ENCODE measurements at places on chromosomes 3 and 15.
A peak's percentile ranks its signal among the peaks of the same experiment; 100 is the strongest.

DNA sequence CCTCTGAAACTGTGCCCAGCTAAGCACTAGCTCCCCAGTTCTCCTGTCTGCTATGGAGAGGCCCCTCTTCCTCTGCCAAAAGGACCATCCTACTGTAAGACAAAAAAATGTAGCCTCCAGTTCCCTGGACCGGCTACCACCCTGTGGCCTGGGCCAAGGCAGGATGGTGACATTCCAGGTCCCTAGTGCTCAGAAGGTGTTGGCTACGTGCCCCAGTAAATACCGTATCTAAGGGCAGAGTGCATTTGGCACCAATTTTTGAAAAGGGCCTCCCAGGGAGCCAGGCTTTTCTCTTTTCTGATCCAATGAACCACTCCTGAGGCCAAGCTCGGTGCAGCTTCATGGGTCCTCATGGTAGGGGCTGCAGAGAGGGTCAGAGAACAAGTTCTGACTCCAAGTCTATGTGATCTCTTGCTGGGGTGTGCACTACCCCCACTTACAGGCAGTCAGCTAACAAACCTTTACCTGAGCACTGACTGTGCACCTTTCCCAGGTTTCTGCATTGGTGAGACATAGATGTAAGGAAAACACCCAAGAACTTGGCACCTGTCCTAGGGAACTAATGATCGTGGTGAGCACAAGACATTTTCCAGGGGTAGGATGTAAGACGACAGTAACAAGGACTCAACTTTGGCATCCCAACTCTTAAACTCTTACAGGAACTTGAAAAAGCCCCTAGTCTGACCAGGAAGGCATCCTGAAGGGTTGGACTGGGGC lies 32.6 kb downstream of the TLE3 start:
- no peak for DNase-seq

DNA sequence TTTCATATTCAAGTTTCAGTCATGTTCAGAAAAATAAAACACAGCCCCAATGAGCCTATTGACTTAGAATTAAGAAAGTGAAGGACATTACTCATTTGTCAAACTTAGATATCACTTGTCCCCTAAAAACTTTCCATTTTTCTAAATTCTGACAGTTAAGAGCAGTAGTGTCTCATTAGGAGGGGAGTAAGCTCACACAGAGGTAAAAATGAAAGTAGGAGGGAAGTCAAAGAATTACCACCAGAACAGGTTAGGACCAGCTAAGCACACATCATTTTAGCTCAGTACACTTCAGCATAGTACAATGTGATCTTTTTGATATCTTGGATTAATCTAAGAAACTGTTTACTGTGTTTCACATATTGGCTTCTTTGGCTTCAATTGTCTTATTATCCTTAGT lies 64.3 kb downstream of the OSTN start:
- DNase-seq: no peak

- peak; percentile 82 for DNase-seq
Observed at GRCh38 chr3:56795097-56795828, 6.5 kb downstream of the ARHGEF3 start.

GRCh38 chr15:68699124-68699880 lies 120.5 kb downstream of the CORO2B start:
- no peak for DNase-seq

- DNase-seq: no peak
Observed at GRCh38 chr3:19711160-19711782, 222.7 kb downstream of the EFHB start.

GRCh38 chr15:25469377-25469776 lies 30.6 kb upstream of the UBE3A start:
- peak; percentile 44 for DNase-seq

GRCh38 chr3:52522651-52523251 lies 10.9 kb downstream of the NT5DC2 start:
- no peak for DNase-seq

DNA sequence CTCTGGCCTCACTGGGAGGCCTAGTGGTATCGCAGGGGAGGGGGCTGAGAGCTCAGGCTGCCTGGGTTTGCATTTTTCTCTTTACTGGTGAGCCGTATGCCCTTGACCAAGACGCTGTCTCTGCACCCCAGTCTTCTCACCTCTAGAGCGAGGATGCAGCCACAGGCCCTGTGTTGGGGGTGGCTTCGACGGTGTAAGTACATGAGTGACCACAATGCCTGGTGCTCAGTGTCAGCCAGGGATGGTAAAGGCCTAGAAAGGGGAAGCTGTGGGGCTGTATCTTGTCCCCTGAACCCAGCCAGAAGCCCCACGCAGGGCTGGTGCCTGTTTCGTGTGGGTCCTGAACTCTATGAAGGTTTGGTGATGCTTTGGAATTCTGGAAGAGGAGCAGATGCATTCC lies 19.8 kb downstream of the SYNM start:
- no peak for DNase-seq

- DNase-seq: peak; percentile 55
Observed at GRCh38 chr3:171459137-171459941, 866 bp downstream of the TNIK start.

DNA sequence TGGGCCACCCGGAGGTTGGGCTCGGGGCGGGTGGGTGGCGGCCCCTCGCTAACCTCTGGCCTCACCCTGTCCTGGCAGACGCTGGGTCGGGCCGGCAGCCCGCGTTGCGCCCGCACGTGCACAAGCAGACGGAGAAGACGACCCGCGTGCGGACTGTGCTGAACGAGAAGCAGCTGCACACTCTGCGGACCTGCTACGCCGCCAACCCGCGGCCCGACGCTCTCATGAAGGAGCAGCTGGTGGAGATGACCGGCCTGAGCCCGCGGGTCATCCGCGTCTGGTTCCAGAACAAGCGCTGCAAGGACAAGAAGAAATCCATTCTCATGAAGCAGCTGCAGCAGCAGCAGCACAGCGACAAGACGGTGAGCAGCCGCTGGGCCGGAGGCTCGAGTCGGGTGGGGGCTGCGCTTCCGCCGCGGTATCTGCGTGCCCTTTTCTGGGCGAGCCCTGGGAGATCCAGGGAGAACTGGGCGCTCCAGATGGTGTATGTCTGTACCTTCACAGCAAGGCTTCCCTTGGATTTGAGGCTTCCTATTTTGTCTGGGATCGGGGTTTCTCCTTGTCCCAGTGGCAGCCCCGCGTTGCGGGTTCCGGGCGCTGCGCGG lies 3.7 kb downstream of the ISL2 start:
- no peak for DNase-seq

DNA sequence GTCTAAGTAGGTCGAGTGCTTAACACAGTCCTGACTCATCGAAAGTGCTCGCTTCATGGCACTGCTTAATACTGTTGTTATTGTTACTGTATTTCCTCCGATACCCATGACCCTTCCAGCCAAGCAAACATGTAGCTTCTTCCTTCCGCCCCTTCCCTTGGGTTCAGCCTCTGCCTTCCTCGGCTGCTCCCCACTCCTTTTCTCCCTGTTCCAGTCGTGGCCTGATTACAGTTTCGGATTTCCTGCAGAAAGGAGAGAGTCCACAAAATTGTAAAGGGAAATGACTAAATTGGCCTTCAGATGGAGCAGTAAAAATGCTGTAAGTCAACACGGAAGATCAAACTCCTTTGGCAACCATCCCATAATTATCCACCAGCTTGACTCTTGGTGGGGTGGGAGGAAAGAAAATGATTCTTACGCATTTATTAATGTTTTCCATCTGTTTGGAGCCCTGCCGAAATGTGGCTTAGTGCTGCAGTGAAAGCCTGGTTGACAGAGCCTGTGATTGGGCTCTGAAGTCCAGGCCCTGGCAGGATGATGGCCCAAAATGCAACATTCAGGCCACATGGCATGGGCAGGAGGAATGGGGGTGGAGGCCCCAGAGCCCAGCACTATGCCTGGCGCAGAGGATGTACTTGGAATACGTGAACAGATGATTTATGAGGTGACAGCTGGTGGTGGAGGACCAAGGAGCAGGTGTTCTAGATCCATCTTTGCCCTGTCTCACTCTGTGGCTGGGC lies 37.6 kb downstream of the FAM3D start:
- peak; percentile 95 for DNase-seq

- DNase-seq: no peak
Observed at GRCh38 chr3:60609446-60609845, 641.8 kb downstream of the FHIT start.

DNA sequence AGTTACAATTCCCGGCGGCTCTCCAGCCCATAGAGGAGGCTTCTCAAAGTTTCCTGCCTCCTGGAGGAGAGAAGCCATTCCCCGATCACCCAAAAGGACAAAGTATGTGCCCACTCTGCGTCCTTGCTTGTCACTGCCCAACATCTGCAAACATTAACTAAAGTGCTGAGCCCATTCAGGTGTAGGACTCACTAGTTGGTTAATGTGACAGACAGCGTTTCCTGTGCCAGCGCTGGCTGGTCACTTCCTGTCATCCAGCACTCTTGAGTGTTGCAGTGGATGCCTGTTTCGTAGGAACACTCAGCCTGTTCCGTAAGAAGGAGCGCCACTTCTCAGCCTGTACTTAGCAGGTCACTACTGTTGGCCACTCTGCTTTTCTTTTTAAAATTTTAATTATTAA lies 100.3 kb downstream of the APBA2 start:
- DNase-seq: no peak

GRCh38 chr3:186109897-186110803 lies 1.3 kb upstream of the ETV5 start:
- peak; percentile 55 for DNase-seq

DNA sequence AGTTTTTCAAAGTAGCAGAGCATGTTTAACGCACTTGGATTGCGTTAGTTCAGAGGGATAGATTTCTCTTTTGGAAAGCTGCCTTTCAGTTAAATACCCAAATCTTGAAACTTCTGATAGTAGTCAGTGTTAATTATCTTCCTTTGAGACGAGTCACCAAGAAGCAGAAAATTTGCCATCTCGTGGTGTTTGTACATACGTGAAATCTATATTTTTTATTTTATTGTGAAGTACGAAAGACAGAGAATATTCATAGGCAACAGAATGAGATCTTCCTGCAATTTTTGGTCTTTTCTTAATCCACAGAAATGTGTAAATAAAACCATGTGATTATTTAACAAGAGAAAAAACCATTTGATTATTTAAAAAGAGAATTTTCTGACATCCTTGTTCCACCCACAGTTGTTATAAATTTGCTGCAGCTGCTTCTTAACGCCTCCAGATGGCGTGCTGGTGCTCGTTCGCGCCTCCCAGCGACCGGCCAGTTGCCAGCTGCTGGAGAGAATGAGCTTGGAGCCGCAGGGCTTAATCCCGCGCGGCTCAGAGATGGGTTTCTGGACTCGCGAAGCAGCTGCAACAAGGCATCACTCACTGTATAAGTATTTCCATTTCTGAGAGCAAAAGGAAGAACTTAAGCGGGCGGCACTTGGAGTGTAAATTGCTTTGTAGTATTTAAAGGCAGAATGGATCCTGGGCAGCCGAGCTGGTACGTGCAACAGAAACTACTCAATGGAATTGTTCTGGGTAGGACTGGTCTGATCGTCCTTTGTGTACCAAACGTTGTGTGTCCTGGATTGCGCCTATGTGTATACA lies 10.5 kb upstream of the SLITRK3 start:
- DNase-seq: peak; percentile 82

GRCh38 chr15:61654002-61654740 lies 406.1 kb downstream of the VPS13C start:
- no peak for DNase-seq

- DNase-seq: no peak
Observed at GRCh38 chr15:91635641-91636040, 217.9 kb upstream of the SLCO3A1 start.

DNA sequence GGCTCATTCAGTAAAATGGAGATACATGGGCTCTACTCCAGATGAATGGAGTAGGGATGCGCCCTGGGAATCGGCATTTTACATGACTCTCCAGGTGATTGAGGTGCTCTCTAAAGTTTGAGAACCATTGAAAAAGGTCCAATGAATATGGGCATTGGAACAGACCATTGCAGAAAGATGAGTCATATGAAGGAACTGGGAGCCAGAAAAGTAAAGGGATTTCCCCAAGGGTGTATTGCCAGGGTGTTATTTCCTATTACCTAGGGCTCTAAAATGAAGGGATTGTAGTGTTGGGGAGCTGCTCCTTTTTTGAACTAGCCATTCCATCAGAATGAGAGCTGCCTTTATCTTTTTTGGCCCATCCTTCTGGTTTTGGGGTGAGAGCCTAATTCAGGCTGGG lies 21.7 kb downstream of the CLDN11 start:
- DNase-seq: peak; percentile 29

GRCh38 chr3:191372122-191372521 lies 41.8 kb upstream of the UTS2B start:
- DNase-seq: no peak

DNA sequence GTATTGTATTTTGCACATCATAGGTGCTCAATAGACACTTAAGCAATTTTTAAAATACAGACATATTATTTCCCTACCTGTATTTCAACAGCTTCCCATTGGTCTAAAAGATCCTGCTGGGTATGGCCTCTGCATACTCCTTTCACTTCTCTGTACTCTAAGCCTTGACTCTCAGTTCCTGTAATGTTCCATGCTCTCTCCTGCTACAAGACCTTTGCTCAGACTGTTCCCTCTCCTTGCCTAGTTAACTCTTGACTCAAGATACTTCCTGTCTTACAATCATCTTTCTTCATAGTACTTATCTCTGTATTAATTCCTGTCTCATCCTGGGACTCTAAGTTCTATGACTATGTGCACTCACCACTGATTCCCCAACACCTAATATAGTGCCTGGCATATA lies 1.7 kb downstream of the SCN11A start:
- no peak for DNase-seq

GRCh38 chr3:75012791-75013331 lies 398.4 kb upstream of the CNTN3 start:
- no peak for DNase-seq

DNA sequence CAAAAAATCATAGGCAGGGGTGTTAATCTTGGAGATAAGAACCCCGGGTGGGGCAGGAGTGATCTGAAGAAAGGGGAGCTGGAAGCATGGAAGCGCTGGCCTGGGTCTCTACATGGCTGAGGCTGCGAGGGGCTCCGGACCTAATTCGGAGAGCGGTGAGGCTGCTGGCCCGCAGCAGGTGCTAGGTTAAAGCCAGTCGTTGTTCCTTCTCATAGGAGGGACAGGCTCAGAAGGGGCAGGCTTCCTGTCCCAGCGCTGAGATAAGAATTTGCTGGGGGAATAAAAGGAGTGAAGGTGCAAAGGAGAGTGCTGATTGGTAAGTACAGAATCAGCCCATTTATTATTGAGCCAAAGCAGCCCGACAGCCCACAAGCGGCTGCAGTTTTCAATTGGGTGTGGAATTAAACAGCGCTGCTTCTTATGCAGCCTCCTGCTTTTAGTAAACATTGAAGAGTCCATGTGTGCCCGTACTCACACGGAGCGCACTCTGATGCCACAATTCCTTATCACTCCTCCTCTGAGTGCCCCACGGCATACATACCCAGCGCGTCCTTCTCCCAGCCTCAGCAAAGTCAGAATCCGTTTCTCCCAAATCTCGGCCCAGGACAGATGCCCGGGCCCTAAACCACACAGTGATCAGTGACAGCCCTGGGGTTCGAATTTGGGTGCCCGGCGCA lies 17.1 kb downstream of the CHST13 start:
- DNase-seq: no peak

All from cardiac fibroblast (primary cell).